Vagina (tissue), 2 donors: ENCODE measurements at places on chromosomes 7 and 10.

DNA sequence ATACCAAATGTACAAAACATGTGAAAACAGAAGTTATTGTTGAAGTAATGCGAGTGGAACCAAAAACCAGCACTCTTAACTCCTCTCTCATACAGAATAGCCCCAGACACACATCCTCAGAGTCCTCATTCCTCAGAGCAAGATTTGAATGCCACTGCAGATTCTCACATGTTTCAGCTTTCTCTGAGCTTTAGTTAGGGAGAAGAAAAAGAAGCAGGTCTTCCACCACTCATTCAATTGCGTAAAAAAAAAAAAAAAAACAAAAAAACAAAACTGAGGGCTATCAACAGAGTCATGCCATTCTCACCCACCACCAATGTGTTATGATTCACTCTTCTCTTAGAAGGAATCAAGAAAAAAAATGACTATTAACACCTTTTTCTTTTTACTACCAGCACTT lies 287.7 kb downstream of the IPMK start:
- DNase-seq = no peak

GRCh38 chr7:87060288-87060537 lies 759 bp upstream of the ELAPOR2 start:
- DNase-seq = no peak

- DNase-seq = no peak
Observed at GRCh38 chr7:19728716-19729115, 19.9 kb upstream of the POLR1F start.

DNA sequence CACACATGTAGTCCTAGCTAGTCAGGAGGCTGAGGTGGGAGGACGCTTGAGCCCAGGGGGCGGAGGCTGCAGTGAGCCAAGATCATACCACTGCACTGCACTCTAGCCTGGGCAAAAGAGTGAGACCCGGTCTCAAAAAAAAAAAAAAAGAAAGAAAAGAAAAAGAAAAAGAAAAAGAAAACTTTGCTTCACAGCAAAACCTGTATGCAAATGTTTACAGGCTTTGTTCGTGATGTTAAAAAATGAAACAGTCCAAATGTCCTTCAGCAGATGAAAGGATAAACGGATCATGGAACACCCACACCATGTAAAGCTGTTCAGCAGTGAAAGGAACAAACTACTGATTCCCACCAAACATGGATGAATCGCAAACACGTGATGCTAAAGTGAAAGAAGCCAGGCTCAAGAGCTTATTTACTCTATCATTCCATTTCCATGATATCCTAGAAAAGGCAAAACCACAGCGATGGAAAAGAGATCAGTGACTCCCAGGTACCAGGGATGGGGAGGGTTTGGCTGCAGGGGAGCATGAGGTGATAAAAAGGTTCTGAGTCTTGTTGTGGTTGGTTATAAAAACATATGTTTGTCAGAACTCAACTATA lies 15.1 kb downstream of the LRRC20 start:
- DNase-seq = no peak

DNA sequence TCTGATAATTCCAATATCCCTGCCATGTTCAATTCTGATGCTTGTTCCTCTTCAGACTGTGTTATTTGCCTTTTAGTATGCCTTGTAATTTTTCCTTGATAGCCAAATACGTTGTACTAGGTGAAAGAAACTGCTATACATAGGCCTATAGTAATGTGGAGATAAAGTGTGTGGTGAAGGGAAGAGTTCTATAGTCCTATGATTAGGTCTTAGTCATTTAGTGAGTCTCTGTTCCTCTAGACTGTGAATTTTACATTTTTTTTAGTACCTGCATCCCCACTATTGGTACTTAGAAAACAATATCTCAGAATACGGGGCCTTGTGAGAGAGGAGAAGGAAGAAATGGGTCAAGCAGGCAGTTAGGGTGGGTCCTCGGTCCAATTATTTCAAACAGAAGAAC lies 59.6 kb upstream of the SEMA3E start:
- no peak for DNase-seq

GRCh38 chr10:86829472-86829871 lies 73.1 kb downstream of the BMPR1A start:
- DNase-seq = no peak

DNA sequence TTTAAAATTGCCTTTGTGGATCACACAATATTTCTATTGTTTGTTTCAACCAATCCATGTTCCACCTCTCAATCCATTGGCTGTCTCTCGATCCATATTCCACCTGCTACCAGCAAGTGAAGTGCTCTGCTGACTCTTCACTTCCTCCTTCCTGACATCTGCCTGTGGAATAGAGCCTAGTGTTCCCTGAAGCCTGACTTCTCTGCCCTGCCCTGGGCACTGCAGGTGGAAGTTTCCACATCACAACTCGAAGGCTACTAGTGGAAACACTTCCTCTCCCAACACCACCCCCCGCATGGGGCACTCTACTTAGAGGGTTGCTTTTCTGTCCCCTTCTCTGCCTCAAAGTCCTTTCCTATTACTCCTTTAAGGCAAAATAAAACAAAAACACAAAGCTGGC lies 563.8 kb upstream of the IGFBP3 start:
- no peak for DNase-seq

DNA sequence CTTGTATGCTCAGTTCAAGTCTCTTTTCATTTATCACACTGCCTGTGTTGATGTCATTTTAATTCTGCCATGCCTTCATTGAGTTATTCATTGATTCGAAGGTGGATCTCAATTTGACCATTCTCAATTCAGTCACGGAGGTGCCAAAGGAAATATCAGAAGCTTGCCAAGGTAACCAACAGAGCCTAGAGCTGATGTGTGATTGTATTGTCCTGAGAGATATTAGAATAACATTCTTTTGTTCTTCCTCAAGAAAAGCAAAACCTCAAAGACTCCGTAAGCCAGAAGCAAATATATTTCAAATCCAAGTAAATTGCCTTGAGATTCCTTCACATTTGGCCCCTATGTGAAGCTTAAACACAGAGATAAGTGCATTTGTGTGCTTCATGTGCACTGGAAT lies 345.3 kb downstream of the CXCL12 start:
- DNase-seq = no peak

DNA sequence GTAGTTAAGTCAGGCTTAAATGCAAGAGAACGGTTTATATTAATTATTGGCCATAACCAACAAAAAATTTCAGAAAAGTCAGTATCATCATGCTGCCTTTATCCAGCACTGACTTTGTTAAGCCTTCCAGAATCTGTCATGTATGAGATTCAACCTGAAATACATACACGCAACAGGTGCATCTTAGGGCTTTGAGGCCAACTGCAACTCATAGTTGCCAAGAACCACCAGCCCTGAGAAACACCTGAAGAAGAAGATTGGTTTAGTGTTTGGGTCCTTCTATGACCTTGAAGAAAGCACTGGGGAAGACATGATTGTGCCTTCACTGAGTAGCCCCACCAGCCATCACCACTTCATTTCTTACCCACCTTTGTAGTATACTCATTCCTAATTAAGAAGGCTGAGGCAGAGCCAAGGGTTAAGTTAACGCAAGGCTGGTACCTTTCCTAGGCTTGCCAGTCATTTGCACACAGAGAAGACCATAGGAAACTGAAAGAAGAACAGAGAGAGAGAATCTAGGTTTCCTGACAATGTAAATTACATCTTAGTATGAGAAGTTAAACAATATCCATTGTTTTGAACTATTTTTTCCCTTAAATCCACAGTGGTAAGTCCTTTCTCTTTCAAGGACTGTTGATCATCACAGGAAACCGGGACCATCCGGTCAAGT lies 200.1 kb upstream of the PRKCQ start:
- no peak for DNase-seq
